Renal cortical epithelial cell (primary cell): ENCODE measurements at places on chromosomes 5 and 9. TPM values are rescaled to one million over a fixed set of nuclear protein-coding genes. Genes with fewer than 3 reads are reported as not detected.

GRCh38 chr5:133718457-133718856 is 106.1 kb upstream of the FSTL4 start:
- DNase-seq: no peak

DNA sequence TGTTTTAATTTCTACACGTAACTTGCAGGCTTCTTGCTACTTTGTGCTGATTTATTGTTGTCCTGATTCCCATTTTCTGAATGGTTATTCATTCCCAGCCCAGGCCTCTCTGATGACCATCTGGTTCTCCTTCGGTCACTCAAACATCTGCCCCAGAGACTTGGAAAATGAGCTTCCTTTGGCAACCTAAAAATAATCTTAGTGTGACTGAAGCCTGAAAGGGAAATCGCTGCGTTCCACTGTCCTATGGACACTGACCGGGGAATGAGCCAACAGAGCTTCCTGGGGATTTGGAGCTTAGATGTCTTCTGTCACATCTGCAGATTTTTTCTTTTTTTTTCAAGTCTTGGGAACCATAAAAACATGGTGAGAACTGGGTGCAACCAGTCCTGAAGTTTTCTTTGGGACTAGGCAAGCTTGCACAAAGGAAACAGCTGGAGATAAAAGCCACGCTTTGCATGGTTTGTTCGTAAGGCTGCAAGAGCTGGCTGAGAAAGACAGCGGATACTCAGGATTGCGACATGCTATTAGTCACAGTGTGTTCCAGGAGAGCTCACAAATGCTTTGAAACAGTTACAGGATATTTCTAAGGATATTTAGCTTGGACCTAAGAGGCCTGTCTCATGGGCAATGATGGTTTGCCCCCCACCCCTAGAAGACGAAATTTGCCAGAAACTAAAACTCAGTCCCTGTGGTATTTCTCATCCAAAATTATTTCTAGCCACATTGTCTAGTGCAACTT is 146.2 kb downstream of the GOLPH3 start:
- peak; percentile 99 for DNase-seq

- no peak for DNase-seq
Observed at GRCh38 chr9:27967210-27967609, 393.9 kb upstream of the C9orf72 start.

DNA sequence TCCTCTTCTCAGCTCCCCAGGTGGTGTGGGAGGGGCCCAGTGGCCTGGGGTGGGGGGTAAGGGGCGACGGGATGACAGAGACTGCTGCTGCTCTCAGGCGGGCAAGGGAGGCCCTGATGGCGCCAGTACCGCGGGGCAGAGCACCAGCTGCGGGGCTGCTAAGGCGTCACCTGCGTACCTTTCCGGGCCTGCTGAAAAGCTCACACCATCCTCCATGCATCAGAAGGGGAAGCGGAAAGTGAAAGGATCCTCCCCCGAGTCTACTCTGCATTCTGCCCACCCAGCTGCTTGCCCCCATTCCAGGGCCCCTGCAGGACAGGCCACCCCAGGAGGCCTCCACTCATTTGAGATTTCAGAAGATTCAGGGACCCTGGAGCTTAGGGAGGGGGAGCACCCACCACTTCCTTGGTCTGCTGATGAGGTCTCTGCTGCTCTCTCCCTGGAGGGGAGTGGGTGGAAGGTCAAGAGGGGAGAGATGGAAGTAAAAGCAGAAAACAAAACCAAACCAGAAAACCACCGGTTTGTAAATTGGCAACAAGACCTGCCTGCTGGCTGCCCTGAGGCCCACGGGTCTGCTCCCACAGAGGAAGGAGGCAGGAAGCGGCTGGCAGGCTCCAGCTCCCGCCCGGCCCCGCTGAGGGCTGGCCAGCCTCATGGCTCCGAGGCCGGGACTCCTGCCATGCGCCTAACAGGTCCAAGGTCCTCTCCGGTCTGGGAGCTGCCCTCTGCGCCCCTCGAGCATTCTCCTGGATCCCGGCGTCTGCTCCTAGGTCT is 33.6 kb downstream of the PRRT1B start:
- no peak for DNase-seq

DNA sequence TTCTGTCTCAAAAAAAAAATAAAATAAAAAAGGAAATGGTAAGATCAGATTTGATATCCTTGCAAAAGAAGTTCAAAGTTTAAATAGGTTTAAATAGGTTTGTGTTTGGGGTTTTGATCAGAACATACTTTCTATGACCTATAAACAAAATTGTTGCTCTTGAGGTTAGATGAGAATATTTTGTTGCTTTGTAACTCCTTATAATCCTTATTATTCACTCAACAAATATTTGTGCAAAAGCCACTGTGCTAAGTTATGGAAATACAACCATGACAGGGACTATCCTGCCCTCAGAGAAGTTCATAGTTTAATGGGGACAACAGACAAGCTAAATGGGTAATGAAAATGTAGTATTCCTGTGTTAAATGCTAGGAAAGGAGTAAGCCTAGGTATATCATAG is 71.5 kb downstream of the INVS start:
- no peak for DNase-seq

GRCh38 chr5:16120579-16120978 is 59.0 kb downstream of the MARCHF11 start:
- DNase-seq: no peak

The FAM13B gene
- total RNA-seq: 10.1 and 43.0 TPM in 2 replicates

The C8G gene
- 0.10 and 1.7 TPM in 2 replicates for total RNA-seq

DNA sequence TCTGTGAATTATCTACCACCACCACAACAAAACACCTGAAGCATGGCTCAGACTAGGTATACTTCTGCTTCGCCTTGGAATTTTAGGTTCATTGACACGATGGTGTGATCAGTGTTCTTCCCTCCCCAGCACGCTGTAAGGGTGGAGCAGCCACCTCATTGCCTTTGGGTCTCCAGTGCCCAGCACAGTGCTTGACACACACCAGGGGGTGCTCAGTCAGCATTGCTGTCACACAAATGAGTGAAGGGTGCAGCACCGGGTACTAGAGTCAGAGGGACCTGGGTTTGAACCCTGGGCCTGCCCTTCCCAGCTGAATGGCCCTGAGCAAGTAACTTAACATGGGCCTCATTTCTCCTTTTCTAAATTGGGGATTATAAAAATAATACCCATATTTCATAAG is 9.9 kb upstream of the ANGPTL2 start:
- no peak for DNase-seq

GRCh38 chr5:58454025-58454424 is 5.9 kb downstream of the PLK2 start:
- DNase-seq: peak; percentile 2

DNA sequence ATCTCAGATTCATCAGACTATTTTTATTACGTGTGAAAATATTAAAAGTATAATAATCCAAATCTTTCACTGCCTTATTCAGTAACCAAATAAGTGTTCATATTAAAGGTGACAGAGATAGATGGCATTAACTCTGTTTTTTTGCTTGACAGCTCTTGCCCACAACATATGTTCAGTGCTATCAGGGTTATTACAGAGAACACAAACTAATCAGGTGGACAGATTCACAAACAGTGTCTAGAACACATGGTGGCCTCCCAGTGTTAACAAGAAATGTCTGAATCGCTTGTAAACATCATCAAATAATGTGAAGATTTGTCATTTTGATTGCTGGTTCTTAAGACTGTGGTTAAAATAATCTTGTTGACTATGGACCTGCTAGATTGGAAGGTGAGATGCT is 609.1 kb upstream of the GRAMD2B start:
- DNase-seq: no peak

The RETREG1 gene
- total RNA-seq: 123 and 175 TPM in 2 replicates

DNA sequence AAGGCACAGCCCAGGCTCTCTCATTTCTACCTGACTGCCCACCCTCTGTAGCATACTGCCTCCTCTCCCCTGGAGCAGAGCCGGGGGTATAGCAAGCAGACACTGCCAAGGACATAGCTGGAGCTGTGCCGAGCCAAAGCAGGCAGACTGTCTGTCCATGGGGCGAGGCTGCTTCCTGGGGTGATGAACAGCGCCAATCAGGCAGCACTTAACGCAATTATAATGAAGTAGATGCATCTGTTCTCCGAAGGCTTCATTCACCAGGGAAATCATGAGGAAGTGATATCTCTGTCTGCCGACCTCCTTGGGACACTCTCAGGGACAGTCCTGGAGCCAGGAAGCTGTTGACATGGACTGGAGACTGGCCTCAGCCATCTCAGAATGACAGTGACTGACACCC is 230.7 kb downstream of the ASTN2 start:
- no peak for DNase-seq

GRCh38 chr5:111256128-111256527 is 31.9 kb downstream of the CAMK4 start:
- no peak for DNase-seq

DNA sequence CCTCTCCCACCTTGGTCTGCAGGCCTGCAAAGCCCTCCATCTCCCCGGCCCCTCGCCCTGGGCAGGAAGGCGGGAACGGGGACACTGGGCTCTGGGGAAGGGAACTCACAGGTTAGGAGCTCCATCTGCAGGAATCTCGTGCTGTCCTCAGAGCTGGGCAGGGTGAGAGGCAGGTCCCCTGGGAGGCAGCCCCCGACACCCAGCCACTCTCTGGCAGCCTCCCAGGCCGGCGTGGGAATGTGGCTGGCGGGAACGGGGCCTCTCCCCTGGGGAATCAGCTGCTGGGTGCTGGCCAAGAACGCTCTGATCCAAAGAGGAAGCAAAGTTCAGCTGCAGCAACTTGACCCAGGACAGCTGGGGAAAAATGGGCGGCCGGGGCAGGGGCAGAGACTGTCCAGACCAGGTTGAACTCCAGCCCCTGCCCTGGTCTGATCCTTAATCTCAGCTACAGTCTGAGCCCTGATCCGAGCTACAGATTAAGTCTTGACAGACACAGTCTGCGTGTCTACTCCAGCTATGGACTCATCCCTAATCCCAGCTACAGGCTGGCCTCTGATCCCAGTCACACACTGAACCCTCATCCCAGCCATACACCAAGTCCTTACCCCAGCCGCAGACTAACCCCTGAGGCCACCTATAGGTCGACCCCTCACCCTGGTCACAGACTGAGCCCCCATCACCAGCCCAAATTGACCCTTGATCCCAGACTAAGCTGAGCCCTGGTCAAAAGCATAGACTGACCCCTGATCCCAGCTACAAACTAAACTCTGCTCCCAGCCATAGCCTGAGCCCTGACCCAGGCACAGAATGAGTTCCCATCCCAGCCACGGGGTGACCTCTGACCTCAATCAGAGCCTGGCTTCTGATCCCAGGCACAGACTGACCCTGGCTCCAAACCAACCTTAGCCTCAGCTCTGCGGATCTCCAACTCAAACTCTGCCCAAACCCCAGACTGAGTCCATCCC is 37.3 kb upstream of the EGFL7 start:
- peak; percentile 54 for DNase-seq

DNA sequence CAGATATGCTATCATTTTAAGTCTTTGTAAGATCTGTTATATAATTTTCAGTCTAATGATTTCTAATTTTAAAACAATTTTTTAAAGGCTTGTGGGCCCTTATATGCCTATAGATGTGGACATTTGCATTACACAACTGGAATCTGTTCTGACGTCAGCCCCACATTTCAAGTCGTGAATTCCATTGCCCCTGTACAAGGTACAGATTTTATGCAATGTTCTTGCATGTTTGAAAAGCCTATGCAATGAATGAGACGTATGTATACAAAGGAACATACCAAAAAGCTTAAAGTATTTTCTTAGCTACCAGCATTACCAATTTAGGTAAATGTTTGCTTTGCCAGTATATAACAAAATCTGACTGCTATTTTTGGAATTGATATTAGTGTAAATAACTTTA is 77.2 kb downstream of the ITGA1 start:
- no peak for DNase-seq

The GPR21 gene
- total RNA-seq: 0.50 TPM in 1 of 2 replicates, not detected in the other

- no peak for DNase-seq
Observed at GRCh38 chr5:14256756-14257393, 113.7 kb downstream of the TRIO start.

The HAND1 gene
- total RNA-seq: not detected in 2 replicates

DNA sequence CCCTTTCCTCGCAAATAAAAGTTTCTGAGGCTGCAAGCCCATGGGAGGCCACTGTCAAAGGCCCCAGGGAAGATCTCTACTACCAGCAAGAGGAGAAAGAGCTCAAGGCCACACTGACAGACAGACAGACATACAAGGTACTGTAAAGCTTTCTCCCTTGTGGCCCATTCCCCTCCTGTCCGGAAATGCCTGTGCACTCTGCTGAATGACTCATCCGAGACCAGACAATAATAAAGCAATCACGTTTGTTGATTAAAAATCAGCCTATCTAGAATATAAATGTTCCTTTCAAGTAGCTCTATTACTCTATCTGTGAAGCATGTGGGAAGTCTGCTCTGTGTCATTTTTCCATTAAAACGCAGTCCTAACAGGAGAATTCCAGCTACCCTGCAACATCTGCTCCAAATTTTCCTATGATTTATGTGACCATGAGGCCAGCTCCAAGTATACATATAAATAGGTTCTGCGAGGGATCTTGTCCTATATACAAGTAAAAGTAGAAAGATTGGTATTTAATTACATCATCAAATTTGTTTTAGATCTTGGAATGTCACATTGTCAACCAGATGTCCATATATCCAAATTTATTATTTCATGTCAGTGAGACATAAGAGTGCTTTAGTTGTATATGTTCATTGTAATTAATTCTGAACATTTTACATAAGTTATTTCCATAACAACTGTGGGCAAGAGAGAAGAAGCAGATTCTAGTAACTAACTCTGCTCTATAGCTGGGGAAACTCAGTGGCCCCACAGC is 34.7 kb upstream of the TGFBI start:
- DNase-seq: peak; percentile 24

DNA sequence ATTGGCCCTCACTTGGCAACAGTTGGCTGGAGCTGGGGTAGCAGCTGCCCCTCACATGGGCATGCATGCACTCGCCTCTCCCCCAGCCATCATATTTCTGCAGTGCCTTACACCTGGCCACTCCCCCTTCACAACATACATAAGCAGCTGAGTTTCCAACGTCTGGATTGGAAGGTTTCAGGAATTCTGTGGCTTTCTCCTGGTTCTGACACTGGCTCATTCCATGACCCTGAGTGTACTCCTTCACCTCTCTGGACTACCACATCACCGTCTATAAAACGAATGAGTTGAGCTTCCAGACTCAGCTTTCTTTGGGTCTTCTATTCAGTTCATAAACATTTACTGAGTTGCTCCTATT is 84.3 kb downstream of the GALNT10 start:
- DNase-seq: no peak

- no peak for DNase-seq
Observed at GRCh38 chr9:27351438-27351837, 54.5 kb upstream of the EQTN start.
